ENCODE measurements at places on chromosomes 3 and 15.
A peak's percentile ranks its signal among the peaks of the same experiment; 100 is the strongest.

DNA sequence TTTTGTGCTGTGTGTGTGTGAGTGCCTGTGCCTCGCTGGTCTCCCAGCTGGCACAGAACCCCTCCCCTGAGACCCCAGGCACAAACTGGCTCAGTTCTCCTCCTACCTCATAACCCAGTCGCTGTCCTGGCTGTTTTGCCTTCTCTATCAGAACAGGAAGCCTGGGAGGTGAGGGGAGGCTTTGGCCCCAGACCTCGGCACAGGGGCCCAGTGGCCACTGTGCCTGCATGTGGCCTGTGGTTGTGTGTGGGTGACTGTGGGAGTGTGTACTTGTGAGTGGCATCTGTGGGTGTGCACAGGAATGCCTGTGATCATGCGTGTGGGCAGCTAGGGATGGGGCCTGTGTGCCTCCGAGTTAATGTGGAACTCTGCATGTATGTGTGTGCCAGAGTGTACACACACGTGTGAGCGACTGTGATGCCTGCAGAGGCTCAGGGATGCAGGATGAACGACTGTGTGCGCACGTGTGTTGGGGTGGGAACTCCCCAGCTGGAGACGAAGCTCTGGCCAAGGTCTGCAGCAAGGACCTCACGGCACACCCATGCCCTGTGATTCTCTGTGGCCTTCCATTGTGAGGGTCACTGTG lies 32.3 kb downstream of the PSTPIP1 start:
- no peak for DNase-seq

- no peak for DNase-seq
These were observed 15.0 kb downstream of the TAGLN3 start for GRCh38 chr3:112013784-112014143.

DNA sequence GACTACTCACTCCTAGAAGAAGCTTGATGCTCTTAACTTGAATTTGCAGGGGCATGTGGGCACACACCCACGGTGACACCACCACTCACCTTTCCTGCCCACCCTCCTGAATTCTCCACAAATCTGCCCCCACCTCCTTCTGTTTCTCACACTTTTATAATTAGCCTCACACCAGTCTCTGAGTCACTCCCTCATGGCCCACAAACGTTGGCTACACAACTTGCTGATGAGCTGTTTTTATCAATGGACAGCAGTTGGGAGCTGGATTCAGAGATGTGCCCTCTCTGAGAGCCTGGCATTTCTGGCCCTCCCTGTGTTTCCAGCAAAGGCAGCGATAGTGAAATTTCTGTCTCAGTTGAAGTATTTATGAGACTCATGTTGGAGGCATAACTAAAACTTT lies 1.3 kb downstream of the COLQ start:
- peak; percentile 2 for DNase-seq

DNA sequence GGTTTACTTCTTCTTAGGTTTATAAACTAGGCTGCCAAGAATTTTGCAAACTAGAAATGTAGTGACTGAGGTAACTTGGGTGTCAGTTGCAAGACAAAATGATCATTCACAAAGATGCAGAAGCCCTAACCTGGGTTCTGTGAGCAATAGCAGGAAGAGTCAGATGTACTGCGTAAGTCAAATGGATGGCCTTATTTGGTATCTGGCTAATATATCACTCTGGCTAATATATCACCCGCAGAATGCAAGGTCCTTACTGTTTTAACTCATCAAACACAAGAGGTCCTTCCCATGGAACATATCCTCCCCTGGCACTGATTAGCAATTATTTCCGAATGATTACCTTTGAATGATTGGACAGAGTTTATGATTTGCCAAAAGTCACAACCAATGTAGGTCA lies 37.4 kb downstream of the RBMS3 start:
- no peak for DNase-seq

DNA sequence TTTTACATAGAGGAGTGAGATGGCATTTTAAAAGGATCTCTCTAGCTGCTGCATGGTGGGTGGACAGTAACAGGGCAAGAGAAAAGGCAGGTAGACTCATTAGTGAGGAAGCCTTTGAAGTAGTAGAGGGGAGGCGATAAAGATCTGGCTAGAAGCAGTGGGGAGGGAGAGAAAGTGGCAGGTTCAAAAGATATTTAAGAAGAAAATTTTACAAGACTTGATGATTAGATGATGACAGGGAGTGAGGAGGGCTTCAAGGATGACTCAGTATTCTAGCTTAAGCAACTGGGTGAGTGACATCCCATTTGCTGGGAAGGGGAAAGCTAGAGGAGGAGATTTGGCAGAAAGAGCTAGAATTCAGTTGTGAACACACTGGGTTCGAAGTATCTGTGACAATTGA lies 3.8 kb upstream of the BRPF1 start:
- DNase-seq, result no peak

- DNase-seq, result no peak
These were observed 46.3 kb downstream of the SENP7 start for GRCh38 chr3:101466465-101467309.

DNA sequence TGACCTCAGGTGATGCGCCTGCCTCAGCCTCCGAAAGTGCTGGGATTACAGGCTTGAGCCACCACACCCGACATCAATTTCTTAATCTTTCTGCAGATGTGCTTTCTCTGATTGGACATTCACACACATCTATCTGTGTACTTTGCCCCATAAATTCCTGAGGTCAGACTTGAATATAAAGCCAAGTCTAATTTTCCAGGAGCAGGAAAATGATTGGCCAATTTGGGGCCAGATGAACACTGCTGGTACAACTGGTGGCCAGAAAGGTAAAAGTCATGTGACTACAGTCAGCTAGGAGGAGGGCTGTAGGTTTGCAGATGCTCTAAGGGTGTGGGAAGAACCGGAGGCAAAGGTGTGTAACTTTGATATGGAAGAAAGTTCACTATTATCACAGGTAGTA lies 3.2 kb upstream of the RAD51 start:
- no peak for DNase-seq

GRCh38 chr3:14819671-14820070 lies 909 bp downstream of the FGD5 start:
- no peak for DNase-seq

DNA sequence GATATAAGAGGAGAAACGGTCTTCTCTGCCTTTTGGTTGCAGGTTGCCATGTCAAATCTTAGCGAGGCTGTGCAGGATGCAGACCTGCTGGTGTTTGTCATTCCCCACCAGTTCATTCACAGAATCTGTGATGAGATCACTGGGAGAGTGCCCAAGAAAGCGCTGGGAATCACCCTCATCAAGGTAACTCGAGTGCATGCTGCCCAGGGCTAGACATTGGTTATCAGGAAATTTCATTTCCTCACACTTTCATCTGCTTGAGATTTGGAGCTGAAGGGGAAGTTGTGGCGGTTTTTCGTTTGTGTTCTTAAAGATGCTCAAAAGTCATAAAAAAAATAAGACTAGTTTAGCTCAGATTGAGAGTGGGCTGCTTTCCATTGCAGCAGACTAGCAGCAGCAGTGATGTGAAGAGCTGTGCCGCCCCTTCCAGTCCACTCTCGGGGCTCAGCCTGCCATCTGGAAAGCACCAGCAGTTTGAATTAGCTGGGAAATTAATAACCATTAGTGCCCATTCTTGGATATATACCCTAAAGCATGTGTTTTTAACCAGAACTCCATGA lies 32.2 kb downstream of the GPD1L start:
- no peak for DNase-seq

DNA sequence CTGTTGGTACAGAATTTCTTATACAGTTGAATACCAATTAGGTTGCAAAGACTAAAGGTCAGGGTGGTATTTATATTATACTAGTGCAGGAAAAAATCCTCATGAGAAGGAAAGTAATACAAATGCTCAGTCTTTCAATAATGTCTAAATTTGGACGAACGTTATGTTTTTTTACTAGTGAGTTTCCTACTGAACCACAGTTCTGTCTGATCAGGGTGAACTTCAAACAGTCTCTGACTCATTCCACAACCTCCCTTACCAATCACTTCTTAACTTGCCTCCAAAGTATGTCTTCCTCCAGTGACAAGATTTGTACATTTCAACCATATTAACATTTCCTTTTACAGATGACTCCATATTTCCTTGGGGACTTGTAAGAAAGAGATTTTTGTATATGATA lies 3.4 kb downstream of the TMEM212 start:
- no peak for DNase-seq

DNA sequence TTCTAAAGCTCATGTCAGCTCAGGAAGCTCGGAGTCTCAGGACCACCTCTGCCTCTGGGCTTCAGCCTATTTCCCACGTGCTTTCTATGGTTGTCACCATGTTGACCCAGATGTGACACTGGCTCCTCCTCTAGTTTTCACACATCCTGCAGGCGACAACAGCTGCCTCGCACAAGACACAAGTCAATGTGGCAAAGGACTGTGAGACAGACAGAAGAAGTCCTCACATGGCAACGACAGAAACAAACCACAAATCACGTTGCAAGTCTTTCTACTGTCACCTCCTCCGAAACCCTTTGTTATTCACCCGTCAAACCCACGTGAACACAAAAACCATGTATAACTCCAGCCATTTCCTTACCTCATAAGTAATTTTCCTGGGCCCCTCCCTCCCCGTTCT lies 194.5 kb downstream of the MEX3B start:
- no peak for DNase-seq

GRCh38 chr3:115836944-115837343 lies 213.6 kb downstream of the GAP43 start:
- DNase-seq, result no peak

GRCh38 chr3:183967693-183968092 lies 50.0 kb downstream of the ABCC5 start:
- DNase-seq, result no peak

DNA sequence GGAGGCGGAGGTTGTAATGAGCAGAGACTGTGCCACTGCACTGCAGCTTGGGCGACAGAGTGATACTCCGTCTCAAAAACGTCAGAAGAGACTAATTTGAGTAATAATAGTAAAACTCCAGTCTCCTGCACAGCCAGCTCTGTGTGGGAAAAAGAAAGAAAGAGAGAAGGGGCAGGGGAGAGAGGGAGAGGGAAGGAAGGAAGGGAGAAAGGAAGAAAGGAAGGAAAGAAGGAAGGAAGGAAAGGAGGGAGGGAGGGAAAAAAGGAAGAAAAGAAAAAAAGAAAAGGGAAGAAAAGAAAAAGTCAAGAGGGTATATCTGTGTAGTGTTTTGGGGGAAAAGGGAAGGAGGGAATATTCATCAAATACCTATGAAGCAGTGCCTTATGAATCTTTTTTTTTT lies 23.1 kb upstream of the PDIA3 start:
- no peak for DNase-seq

DNA sequence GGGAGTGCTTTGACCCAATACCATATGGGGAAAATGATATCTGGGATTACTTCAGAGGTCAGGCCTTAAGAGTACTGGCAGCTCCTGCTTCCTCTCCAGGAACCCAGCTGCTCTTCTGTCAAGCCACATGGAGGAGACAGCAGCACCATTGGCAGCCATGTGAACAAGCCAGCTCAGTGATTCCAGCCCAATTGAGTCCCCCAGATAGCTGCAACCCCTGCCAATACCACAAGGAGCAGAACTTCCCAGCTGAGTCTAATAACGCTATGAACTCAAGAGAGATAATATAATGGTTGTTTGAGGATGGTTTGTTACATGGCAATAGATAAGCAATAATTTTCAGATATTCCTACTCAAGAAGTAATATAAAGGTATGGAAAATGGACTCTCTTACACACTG lies 126.8 kb upstream of the CPNE4 start:
- no peak for DNase-seq

- no peak for DNase-seq
These were observed 30.4 kb downstream of the FSTL1 start for GRCh38 chr3:120420360-120420759.

DNA sequence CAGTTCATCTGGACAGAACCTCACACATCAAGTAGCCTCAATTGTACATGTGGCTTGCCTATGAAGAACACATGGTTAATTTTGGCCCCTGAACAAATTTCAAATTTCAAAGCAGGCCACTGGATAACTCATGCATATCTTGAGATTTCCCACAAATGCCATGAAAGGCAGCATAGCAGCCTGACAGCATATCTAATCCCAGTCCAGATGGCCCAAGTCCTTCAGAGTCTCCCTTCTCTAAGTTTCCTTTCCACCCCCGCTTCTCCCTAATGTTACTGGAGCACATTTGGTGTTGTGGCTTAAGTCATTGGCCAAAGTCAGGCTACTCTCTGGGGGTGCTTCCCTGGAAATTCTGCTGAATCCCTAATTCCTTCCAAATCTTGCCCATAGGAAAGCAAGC lies 53.8 kb upstream of the COL6A6 start:
- DNase-seq, result no peak

GRCh38 chr3:194084284-194084683 lies 51.7 kb upstream of the HES1 start:
- DNase-seq, result no peak

DNA sequence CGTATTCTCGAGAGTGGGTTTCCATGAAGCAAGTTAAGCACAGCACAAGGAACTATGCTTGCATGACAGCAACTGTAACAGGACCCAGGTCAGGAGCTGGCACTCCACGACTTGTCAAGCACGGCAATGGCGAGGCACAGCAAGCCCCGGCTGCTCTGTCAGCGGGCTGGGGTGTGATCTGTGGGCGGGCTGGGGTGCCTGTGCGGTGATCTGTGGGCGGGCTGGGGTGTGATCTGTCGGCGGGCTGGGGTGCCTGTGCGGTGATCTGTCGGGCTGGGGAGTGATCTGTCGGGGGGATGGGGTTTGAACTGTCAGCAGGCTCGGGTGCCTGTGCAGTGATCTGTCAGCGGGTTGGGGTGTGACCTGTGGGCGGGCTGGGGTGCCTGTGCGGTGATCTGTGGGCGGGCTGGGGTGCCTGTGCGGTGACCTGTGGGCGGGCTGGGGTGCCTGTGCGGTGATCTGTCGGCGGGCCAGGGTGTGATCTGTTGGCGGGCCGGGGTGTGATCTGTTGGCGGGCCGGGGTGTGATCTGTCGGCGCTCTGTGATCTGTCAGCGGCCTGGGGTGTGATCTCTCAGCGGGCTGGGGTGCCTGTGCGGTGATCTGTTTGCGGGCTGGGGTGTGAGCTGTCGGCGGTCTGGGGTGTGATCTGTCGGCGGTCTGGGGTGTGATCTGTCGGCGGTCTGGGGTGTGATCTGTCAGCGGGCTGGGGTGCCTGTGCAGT lies 205.7 kb downstream of the XXYLT1 start:
- no peak for DNase-seq

GRCh38 chr3:105157067-105157765 lies 209.5 kb upstream of the ALCAM start:
- DNase-seq, result no peak

GRCh38 chr3:50557915-50558314 lies 9.6 kb downstream of the C3orf18 start:
- DNase-seq, result no peak

DNA sequence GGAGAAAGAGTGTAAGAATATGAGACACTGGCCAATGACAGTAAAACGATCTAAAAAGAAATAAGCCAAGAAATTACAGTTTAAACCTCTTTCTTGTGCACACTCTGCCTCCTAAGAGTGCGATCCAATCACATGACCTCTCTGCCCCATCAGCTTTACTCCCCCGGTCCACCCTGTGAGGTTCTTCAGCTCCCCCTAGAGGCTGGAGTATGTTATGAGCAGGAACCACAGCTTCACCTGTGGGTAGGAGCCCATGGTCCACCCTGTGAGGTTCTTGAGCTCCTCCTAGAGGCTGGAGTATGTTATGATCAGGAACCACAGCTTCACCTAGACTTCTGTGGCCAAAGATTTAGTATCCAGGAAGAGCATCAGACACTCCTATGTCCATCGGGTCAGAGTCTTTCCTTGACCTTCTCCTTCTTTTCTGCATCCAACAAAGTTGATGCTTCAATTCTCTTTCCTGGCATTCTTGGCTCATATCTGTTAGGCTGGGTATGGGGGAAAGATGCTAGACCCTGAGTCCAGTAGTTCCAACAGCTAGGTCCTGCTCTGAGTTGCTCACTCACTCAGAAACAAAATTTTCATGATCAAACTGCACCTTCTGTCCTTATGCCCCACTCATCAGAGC lies 164.0 kb downstream of the MINAR1 start:
- no peak for DNase-seq

GRCh38 chr3:124993466-124993865 lies 58.9 kb upstream of the MUC13 start:
- no peak for DNase-seq

Data from activated T-cell treated with anti-CD3 and anti-CD28 coated beads for 4 hours (primary cell).